ENCODE measurements at places on chromosomes 6 and 20.

- DNase-seq: no peak
These were observed 213.2 kb downstream of the ERMARD start for GRCh38 chr6:169964486-169965180.

DNA sequence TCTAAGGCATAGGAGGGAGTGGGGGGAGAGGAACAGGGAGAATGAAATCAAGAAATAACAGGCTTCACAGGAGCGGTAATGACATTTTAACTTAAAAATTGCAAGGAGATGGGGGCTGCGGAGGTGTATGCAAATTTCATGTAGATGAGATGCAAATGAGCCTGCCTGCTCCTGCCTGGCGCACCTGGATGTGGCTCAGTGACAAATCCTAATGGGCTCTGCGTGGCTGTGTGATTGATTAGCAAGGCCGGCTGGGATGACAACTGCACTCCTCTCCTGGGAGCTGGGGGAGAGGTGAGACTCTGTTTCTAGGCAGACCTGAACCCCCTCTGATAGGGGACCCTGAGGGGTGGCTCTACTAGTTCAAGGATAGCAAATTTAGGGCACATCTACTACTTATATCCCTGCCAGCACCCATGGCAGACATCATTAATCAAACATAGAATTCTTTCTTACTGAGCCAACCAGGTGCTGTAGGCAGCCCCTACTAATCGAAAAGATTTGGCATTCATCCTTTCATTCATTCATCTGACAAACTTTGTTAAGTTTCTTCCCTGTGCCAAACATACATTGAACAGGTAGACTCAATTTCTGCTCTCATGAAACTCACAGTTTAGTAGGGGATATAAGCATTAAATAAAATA lies 38.4 kb upstream of the TGM2 start:
- peak; percentile 16 for DNase-seq

DNA sequence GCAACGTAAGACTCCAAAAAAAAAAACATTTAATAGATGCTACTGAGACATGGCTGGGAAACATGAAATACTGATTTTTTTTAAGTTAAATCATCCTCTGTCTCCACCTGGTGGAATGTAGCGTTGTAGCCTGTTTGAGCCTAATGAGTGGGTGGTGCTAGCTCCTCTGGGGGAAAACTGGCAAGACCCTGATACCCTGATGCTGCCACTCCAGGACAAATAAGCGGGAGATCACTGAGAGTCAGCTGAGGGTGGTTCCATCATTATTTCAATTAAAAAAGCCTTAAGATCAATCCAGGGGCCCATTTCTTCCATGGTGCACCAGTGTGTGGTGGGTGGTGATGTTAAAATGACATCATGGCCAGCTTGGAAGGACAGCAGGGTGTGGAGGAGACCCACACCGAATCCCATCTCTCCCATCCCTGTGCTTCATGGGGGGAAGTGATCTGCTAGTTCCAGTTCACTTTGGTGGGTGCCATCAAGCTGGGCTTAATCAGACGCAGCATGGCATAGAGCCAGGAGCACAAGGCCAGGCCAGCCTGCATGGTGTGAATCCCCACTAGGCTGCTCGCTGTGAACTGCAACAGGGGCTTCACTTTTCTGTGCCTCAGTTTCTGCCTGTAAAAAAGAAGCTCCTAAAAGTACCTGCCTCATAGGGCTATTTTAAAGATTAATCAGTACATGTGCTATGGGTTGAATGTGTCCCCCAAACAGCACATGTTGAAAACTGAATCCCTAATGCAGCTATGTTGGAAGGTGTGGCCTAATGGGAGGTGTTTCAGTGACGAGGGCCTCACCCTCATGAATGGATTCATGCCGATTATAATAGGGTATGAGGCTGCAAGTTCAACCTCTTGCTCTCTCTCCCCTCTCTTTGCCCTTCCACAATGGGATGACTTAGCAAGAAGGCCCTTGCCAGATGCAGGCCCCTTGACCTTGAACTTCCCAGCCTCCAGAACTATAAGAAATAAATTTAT lies 13.0 kb upstream of the MRPS10 start:
- DNase-seq: peak; percentile 68

- DNase-seq: no peak
These were observed 775 bp downstream of the MTFR2 start for GRCh38 chr6:136249336-136249735.

DNA sequence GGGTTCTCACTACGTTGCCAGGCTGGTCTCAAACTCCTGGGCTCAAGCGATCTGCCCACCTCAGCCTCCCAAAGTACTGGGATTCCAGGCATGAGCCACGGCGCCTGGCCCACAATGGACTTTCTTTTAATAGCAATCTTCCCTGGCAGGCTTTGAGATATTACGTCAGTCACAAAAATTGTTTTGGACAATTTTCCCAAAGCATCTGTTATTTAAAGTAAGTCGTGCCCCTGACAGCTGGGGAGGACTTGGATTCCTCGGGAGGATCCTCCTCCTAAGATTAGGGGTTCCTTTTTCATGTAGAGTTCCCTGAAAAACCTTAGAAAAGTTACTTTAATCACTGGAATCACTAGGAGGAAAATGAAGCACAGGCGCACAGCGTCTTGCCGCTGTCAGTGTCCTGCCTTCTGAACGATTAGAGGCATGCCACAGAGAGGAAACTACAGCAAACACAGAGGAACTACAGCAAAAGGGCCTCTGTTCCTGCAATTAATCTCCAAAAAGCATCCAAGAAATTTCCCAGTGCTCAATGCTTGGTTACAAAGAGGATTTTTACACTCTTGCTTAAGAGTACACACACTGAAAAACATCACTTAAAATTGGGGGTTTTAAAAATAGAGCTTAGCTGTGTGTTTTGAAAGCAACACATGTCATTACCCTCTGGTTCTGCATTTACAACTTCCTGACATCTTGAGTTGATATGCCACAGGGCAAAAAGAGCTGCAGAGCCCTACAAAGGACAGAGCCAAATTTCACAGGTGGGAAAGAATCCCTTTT lies 4.5 kb downstream of the ACSS1 start:
- peak; percentile 78 for DNase-seq

DNA sequence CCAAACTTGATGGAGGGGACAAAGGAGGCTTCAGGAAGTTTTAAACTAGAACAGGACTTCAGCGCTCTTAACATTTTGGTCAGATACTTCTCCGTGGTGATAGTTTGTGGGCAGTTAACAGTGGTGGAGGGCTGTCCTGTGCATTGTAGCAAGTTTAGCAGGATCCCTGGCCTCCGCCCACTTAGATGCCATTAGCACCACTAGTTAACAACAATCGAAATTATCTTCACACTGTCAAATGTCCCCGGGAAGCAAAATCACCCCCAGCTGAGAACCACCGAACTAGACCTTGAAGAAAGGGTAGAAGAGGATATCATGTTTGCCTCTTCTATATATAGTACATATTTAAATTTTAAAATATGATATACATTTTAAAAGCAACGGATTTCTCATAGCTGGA lies 13.6 kb downstream of the E2F3 start:
- no peak for DNase-seq

DNA sequence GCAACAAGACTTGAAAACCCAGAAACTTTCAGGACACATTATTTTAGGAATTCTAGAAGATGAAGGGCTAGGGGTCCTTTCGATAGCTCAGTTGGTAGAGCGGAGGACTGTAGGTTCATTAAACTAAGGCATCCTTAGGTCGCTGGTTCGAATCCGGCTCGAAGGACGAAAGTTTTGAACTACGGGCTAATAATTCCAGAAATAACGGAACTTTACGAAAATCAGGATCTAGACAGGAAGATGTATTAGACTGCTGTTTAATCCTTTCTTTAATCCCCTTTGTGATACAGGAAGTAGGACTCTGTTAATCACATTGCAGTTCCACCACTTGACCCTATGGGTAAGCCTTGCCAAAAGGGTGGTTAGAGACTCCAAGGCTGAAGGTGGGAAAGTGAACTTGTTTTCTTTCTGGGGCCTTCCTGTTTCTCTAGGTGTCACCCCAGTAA lies 21.2 kb upstream of the ABT1 start:
- DNase-seq: no peak

GRCh38 chr6:47144306-47144705 lies 102.2 kb upstream of the ADGRF1 start:
- no peak for DNase-seq

DNA sequence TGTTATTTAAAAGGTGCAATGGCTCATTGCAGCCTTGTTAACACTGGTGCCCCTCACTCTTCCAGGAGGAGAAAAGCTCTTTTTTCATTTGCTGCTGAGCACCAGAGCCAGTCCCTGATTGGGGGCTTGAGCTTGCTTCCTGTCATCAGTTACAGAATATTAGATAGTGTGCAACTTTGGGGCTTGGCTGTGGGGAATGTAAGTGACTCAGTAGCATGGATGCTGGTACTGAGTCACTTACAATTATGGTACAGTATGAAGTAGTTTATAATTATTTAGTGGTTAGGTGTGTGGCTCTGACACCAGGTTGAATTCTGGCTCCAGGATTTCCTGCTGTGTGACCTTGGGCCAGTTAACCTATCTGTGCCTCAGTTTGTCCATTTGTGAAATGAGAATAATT lies 37.6 kb downstream of the ANKS1A start:
- DNase-seq: no peak

- no peak for DNase-seq
These were observed 9.8 kb upstream of the CCDC170 start for GRCh38 chr6:151483994-151484393.

- DNase-seq: no peak
These were observed 109.3 kb downstream of the WDR27 start for GRCh38 chr6:169592558-169592957.

DNA sequence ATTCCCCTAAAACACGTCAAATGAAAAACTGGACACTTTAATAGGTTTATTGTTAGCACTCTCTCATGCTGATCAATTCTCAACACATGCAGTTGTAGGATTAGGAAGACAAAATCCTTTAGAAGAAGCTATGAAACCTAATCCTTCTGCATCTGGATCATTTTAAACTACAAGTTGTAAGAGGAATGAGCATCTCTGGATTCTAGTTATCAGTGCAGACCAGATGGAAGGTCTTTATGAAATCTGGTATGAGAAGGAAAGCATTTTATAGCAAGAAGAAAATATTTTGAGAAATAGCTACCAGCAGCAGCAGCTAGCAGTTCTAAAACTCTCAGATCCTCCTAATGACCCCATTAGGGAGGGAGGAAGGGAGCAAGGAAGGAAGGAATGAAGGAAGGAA lies 4.1 kb downstream of the HTR1E start:
- no peak for DNase-seq

GRCh38 chr6:119385994-119386393 lies 36.4 kb upstream of the MAN1A1 start:
- no peak for DNase-seq

- DNase-seq: no peak
These were observed 261.1 kb upstream of the CITED2 start for GRCh38 chr6:139635401-139636130.

GRCh38 chr6:139568956-139569538 lies 194.6 kb upstream of the CITED2 start:
- DNase-seq: no peak

GRCh38 chr6:36963451-36964290 lies 9.1 kb downstream of the PI16 start:
- peak; percentile 71 for DNase-seq

- DNase-seq: no peak
These were observed 110.9 kb downstream of the ADGRG6 start for GRCh38 chr6:142412658-142413057.

- DNase-seq: no peak
These were observed 2.5 kb downstream of the CCDC167 start for GRCh38 chr6:37496951-37497885.

GRCh38 chr6:169959136-169960002 lies 207.9 kb downstream of the ERMARD start:
- DNase-seq: peak; percentile 72

DNA sequence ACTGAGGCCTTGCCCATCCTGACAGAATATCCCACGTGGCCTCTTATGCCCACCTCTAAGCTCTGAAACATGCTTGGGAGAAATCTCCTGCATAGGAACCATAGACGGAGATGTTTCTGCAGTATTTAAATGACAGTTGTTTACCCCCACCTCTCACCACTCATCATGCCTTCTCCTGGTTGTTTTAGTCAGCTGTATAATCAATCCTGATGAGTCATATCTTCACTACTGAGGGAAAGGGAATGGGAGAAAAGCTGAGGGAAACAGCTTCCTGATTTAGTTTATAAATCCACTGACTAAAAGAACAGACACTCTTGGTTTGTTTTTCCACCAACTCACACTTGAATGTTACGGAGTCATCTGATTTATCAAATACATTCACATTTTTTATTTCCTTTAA lies 113.2 kb upstream of the TENT5A start:
- no peak for DNase-seq

DNA sequence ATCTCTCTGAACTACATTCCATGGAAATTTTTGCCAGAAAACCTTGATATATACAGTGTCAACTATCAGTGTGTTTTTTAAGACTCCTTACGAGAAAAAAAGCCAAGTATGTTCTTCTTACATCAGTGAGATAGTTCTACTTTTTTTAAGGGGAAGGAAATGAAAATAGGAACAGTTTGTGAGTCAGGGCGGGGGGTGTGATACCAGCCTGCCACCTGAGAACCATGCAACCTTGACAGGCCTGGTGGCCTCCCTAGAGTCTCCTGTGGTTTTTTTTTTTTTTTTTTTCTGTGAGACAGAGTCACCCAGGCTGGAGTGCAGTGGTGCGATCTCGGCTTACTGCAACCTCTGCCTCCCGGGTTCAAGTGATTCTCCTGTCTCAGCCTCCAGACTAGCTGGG lies 96.3 kb upstream of the GCM1 start:
- DNase-seq: no peak

- no peak for DNase-seq
These were observed 71.8 kb upstream of the CENPW start for GRCh38 chr6:126268092-126268491.
